Activated naive CD4-positive, alpha-beta T cell (primary cell): ENCODE measurements at places on chromosomes 16 and 17.

GRCh38 chr16:53761962-53762703 is 58.2 kb downstream of the FTO start:
- no peak for DNase-seq

GRCh38 chr17:8766731-8767130 is 8.4 kb upstream of the SPDYE4 start:
- no peak for DNase-seq

DNA sequence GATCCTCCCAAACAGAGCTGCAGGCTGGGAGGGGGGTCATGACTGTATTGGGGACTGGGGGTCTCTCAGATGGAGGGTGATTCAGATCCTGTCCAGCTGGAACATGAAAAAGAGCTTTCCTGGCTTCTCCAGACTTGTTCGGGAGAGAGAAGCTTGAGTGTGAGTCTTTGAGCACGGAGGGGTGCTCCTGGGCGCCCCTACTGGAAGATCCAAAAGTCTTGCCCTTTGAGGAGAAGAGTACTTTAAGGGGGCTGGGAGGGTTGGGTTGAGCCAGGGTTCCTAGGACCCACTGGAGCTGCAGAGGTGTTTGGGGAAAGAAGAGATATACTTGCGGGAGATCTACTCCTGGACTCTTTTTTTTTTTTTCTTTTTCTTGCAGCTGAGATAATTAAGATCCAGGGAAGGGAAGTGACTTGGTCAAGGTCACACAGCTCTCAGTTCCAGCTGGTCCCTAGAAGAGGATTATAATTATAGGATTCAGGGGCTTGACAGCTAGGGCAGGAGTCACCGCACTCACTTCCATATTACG is 8.4 kb downstream of the RARA start:
- no peak for DNase-seq

GRCh38 chr17:16419074-16419928 is 3.9 kb downstream of the TRPV2 start:
- no peak for DNase-seq

DNA sequence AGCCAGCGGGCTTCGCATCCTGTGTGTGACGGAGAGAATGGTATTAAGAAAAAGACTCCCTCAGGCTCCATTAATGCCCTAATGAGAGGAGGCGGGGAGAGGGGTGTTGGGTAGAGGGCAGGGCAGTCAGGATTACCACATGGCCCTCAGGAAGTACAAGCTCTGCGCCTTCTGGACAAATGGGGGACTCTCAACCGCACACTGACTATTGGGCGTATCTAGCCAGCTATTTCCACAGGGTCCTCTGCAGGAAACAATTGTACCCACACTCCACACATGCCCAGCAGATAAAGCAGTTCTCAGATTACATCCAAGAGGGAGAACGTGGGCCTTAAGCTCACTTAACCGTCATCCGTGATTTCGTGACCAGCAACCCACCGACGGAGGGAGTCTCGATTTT is 14.7 kb downstream of the NXN start:
- no peak for DNase-seq

DNA sequence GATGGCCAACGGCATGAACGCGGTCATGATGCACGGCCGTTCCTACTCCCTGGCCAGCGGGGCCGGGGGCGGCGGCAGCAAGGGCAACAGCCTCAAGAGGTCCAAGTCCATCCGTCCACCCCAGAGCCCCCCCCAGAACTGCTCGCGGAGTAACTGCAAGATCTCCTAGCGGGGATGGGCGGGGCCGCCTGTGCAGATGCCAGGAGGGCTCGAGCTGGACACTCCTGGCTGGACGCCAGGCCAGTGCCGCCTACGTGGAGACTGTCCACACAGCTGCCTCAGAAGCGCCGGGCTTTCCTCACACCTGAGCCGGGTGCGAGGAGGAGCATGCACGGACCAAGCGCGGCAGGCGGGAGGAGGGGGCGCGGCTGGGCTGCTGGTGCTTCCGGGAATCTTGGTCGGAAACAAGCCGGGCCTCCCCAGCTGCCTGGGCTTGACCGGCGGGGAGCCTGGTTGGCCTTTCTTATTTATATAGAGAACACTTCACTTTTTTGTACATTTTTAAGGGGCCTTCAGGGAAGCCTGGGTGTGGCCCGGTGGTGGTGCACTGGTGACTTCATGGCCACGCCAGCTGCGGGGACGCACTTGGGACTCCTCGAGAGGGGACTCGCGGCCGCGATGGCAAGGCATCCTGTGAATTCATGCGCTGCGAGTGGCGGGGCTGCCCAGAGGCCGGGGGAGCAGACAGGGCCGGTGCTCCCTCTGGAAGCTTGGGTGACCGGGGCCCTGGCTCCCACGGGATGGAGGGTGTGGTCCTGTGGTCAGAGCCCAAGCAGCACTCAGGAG is 3.1 kb upstream of the WFIKKN1 start:
- DNase-seq = no peak

- DNase-seq = peak; percentile 71
Measured at GRCh38 chr17:45197555-45198334, 23.9 kb upstream of the FMNL1 start.

GRCh38 chr16:77509796-77510195 is 75.0 kb upstream of the ADAMTS18 start:
- no peak for DNase-seq

DNA sequence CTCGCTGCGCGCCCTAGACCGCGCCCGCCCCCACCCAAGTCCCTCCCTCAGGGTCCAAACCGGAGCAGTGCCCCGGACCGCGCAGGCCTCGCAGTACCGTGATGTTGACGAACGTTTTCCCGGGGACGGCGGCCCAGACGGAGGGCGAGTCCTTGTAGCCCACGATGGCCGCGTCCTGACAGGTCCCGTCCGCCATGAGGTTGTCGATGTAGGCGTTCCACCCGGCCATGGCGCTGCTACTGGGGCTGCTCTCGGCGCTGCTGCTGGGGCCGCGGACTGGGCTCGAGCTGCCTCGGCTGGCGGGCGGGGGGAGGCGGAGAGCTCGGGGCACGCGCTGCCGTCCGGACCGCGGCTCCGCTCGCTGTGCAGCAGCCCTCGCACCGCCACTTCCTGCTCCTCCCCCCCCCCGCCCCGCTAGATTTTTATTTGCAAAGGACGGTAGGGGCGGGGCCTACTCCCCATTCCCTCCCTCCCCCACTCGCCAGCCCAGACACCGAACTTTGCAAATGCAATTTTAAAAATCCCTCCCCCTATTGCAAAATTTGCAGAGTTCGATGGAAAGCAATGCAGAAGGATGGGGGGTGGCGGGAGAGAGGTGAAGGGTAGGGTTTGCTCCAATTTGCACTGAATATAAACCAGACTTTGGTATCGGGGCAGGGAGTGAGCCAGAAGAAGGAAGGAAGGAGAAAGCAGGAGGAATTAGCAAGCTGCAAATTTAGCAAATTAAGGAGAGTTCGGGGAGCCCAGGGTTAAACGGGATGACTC is at the start of gene PFN1:
PFN1 (minus strand) TSS at position 365 of the 765 bp plus-strand sequence; CDS start at position 229, 136 bp downstream.
- peak; percentile 88 for DNase-seq

DNA sequence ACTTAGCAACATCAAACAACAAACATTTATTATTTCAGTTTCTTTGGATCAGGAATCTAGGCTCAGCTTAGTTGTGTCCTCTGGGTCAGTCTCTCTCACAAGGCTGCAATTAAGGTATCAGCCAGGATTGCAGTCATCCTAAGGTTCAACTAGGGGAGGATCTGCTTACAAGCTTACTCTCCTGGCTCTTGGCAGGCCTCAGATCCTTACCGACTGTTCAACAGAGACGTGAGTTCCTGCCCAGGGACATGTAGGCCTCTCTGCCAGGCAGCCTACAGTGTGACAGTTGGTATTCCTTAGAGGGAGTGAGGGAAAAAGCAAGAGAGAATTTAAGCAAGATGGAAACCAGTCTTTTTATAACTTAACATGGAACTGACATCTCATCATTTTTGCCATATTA is 294.0 kb downstream of the ZFHX3 start:
- DNase-seq = no peak

- DNase-seq = no peak
Measured at GRCh38 chr17:17661134-17661533, 20.1 kb upstream of the RAI1 start.

- DNase-seq = no peak
Measured at GRCh38 chr17:70408768-70409167, 239.4 kb downstream of the KCNJ2 start.

DNA sequence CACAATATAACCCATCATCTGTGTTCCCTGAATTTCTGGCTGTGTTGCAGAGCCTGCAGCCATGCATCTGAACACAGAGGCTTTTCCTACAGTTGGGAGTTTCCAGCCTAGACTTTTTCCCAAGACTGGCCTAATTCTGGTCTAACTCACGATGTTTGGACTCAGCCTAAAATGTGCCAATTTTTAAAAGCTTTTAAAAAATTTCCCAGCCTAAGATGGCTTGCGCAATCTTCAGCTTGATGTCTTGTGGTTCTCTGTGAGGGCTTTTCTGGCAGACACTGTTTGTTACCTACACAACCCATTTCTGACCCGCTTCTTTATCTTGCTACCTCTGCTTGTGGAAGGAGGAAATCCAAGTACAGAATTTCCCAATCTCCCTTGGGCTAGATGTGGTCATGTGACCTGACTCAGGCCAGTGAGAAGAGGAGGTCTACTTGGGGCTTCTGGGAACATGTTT is 72.7 kb upstream of the GAS7 start:
- DNase-seq = no peak

DNA sequence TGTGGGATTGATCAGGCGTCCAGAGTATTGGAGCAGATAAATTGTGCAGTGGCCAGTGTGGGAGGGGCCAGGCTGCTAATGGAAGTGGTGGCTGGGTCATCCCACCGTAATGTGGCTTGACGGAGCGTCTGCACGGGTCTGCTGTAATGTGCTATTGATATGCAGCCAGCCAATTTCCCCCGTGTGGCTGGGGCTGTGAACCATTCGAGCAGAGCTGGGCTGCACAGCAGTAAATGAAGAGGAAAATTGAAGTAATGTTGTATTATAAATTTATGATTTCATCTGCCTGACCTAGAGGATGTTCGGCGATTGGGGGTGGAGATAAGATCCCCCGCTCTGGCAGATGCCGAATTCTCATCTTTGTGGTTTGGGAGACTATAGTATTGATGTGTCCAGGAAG is 121.5 kb downstream of the CCDC182 start:
- no peak for DNase-seq

DNA sequence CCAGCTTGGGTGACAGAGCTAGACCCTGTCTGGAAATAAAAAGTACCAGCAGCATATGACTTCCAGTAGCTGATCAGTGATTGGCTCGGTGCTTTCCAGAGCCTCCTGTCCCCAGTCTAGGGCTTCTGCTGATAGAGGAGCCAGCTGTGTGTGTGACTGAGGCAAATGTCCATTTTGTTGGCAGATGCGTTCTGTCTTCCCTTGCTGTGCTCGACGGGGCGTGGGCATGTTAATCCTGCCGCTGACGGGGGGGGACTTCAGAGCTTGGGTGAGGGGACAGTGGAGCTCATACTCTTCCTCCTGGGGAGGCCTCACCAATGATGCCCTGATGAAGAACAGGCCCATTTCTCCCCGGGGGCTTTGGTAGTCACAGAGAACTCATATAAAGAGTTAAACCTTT is 14.6 kb downstream of the KCTD2 start:
- DNase-seq = no peak

GRCh38 chr16:72985148-72985941 is 62.6 kb downstream of the ZFHX3 start:
- no peak for DNase-seq

DNA sequence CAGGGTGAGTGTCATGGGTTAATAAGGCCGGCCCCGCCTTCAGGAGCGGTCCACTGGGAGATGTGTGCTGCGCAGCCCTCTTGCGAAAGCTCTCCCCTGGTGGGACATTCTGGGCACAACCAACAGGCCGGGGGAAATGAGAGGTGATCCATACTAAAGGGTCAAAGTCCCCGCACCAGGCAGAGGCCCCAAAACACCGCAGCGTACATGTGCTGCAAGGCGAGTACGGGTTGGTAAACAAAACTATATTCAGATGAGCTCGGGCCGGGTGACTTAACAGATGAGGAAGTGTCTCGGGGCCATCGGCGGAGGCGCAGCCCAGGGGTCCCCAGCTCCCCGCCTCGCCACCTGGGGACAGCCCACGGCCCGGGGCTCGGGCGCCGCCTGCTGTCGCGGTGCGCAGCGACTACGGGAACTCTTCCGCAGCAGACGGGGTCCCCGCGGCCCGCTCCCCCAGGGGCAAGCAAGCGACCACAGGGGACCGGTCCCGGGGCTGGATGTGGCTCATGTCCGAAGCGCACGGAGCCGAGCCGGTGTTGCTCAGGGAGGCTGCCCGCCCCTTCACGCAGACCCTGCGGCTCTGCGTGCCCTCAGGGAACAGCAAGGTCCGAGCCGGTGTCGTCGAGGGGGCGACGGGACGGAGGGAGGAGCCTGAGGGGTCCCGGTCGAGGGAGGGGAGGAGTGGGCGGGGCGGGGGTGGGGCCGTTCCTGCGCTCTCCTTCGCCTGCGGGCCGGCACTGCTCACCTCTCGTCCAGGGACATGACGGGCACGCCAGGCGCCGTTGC is at the start of gene RAB37:
RAB37 (plus strand) TSS at position 744 of the 786 bp plus-strand sequence; CDS start at position 761, 17 bp downstream.
- DNase-seq = no peak

DNA sequence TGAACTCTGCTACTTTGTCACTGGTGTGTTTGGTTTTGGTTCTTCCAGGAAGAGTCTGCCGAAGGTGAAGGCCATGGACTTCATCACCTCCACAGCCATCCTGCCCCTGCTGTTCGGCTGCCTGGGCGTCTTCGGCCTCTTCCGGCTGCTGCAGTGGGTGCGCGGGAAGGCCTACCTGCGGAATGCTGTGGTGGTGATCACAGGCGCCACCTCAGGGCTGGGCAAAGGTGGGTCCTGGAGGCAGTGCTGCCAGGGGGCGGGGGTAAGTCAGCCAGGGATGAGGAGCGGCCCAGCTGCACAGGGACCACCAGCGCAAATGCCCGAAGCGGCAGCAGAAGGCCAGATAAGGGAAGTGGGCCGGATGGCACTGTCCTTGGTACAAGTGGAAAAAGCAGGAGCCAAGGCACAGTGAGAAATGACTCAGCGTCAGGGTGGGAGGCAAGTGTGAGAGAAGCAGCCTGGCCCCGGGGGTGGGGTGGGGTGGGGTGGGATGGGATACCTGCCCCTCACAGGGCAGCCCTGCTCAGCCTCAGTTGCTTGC is 41.9 kb downstream of the TMEM11 start:
- DNase-seq = no peak

GRCh38 chr16:79325226-79325945 is 275.2 kb downstream of the MAF start:
- DNase-seq = no peak

DNA sequence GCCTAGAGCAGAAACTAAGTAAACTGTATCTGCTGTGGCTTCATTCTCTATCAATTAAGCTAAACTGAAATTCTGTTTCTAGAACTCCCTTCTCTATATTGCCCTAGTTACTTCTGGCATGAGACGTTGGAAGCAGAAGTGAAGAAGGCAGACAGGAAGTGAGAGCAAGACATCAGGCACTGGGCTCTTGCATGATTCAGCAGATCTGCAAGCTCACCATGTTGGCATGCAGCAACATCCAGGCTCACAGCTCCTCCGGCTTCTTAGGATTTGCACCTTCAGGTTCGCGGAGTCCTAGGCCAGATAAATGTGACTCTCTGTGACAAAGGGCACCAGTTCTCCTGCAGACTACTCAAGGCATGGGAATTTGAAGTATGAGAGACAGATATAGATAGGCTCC is 148.3 kb downstream of the CDH8 start:
- no peak for DNase-seq

GRCh38 chr16:60704726-60705125 is 1331.5 kb downstream of the CDH8 start:
- DNase-seq = no peak

GRCh38 chr16:47965439-47965838 is 190.4 kb downstream of the ABCC12 start:
- DNase-seq = no peak

- no peak for DNase-seq
Measured at GRCh38 chr17:19883537-19884215, 15.9 kb upstream of the ULK2 start.

GRCh38 chr16:82454152-82454551 is 172.6 kb upstream of the CDH13 start:
- no peak for DNase-seq

GRCh38 chr17:72421128-72422092 is 300.6 kb downstream of the SOX9 start:
- DNase-seq = no peak
